Fibroblast of lung (primary cell): ENCODE measurements at places on chromosomes 4 and X. TPM values are rescaled to one million over a fixed set of nuclear protein-coding genes. Genes with fewer than 3 reads are reported as not detected.
A peak's percentile ranks its signal among the peaks of the same experiment; 100 is the strongest.

DNA sequence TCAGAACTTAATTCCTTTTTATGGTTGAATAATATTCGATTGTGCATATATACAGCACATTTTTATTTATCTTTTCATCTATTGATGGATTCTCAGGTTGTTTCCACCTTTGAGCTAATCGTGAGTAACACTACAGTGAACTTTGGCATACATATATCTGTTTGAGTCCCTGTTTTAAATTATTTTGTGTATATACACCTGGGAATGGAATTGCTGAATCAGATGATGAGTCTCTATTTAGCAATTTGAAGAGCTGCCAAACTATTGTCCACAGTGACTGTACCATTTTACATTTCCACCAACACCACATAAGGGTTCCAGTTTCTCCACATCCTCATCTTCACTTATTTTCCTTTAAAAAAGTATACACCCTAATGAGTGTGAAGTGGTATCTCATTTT lies 166.2 kb upstream of the FGF13 start:
- H3K36me3 ChIP-seq, result no peaks in the 10 kb centered on the region
- no peak overlapping the region for H3K4me3 ChIP-seq
- H3K4me1 ChIP-seq, result no peaks in the 10 kb centered on the region
- no peak overlapping the region for H3K27ac ChIP-seq
- no peaks in the 10 kb centered on the region for H3K27me3 ChIP-seq

GRCh38 chr4:55004831-55005230 lies 120.6 kb downstream of the KDR start:
- H3K4me1 ChIP-seq, result no peaks in the 10 kb centered on the region
- H3K27ac ChIP-seq, result no peak overlapping the region
- peaks cover 4% of the 10 kb centered on the region for H3K27me3 ChIP-seq
- no peaks in the 10 kb centered on the region for H3K36me3 ChIP-seq
- no peak for DNase-seq

DNA sequence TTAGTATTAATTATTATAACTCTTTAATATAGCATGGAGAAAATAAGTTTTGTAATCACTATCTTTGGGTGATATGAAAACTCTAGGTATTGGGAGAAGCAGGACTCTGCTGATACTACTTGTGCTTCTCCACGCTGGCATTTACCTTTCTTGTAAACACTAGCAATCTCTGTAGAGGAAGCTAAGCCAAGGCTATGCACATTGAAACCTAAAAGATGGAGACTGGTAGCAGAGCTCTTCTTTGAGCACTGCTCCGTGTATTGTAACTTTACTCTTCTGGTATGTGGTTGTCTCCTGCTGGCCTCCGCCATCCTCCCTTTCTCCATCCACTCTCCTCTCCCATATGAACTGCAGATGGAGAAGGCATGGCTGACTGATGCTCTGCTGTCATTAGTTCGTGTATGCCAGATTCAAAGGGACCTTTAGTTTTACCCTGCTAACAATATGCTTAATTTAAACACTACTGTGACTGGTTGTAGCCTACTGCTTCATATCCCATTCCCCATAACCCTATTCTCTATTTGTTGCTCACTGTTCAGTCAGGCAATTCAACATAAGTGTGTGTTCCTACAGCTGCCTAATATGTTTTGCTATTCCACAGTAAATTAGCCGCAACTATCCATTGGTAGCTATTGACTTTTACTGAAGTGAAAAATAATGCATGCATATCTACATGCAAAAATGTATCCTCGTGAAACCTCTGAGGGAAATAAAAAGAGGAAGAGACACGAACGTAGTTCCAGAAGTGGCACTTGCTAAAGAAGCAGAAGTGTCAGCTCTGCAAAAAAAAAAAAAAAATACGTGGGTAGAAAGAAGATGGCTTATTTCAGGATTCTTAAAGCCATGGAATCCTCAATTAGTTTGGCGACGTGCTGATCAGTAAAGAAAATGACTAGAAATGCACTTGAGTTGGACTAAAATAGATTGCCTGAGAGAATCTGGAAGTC lies 55.6 kb upstream of the CCSER1 start:
- H3K4me1 ChIP-seq, result no peaks in the 10 kb centered on the region
- no peaks in the 10 kb centered on the region for H3K36me3 ChIP-seq
- no peak overlapping the region for H3K4me3 ChIP-seq
- H3K27me3 ChIP-seq, result no peaks in the 10 kb centered on the region
- H3K27ac ChIP-seq, result no peak overlapping the region
- DNase-seq, result no peak

- no peaks in the 10 kb centered on the region for H3K27me3 ChIP-seq
- H3K36me3 ChIP-seq, result no peaks in the 10 kb centered on the region
- DNase-seq, result peak; percentile 89
- H3K27ac ChIP-seq, result no peak overlapping the region
- no peak overlapping the region for H3K4me3 ChIP-seq
- H3K4me1 ChIP-seq, result peaks cover 4% of the 10 kb centered on the region
These were observed 231.3 kb upstream of the PITX2 start for GRCh38 chr4:110854021-110854678.

DNA sequence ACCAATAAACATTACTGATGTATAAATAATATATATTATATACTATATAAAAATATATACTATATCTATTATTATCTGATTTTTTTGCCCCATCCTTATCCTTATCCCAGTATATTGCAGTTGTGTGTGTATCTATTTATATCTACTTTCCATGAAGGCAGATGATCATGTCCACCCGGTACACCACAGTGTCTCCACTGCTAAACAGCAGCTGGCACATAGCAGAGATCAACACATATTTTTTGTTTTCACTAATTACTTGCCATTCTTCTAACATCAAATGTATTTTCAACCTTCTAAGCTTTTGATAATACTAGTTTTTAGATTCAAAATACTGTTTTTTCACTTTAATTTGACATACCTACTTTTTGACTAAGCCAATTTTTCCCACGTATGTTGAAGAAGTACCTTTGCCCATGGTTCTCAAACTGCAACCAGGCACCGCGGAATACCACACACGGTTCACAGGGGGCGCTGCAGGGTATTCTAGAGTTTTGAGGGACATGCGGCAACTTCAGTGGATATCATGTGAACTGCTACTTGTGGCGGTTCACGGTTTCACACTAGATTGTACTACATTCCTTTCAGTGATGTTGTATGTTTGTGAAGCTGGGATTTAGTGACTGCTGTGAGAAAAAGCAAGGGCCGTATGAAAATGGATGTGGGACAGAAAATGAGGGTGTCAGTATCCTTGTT lies 182.5 kb upstream of the NPY2R start:
- no peaks in the 10 kb centered on the region for H3K36me3 ChIP-seq
- H3K4me3 ChIP-seq, result no peak overlapping the region
- no peaks in the 10 kb centered on the region for H3K27me3 ChIP-seq
- DNase-seq, result peak; percentile 13

- no peak overlapping the region for H3K4me3 ChIP-seq
- H3K27ac ChIP-seq, result no peak overlapping the region
- H3K27me3 ChIP-seq, result no peaks in the 10 kb centered on the region
- no peaks in the 10 kb centered on the region for H3K36me3 ChIP-seq
These were observed 180.4 kb upstream of the RASGEF1B start for GRCh38 chr4:81652069-81652478.

DNA sequence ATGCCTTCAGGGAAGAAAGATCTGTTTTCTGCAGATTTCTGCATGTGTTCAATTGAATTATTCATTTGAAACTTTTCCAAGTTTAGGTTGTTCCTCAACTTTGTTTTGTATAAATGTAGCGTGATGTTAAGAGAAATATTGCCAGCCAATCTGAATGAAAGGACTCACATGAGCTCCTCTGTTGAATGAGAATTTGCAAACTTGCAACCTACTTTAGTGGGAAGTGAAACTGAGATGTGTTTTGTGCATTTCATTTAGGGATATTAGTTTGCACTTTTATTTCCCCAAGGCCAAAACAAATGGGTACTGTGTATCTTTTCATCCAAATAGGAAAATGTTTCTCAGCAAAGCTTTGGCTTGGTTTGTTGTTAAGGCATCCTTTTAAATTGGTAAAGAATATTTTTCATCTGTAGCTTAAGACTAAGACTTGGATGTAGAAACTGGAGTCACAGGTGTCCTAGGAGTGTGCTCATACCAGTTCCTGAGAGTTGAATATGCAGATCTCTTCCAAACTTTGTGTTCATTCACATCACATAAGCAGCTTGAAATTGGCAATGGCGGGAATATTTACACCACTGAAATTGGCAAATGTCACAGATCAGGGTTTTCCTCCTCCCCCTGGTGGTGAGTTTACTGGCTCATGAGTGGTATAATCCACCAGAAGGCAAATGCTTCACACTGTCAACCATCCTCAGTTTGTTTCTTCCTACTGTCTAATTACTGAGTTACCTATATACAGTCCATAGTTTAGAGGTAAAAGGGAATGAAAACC lies 193.6 kb upstream of the BANK1 start:
- no peaks in the 10 kb centered on the region for H3K4me1 ChIP-seq
- no peak overlapping the region for H3K4me3 ChIP-seq
- H3K27ac ChIP-seq, result no peak overlapping the region
- no peaks in the 10 kb centered on the region for H3K36me3 ChIP-seq

- no peaks in the 10 kb centered on the region for H3K27me3 ChIP-seq
- no peaks in the 10 kb centered on the region for H3K36me3 ChIP-seq
- no peak for DNase-seq
These were observed 249.8 kb upstream of the MAD2L1 start for GRCh38 chr4:120316416-120316815.

GRCh38 chrX:115373308-115373707 lies 83.8 kb downstream of the LUZP4 start:
- no peaks in the 10 kb centered on the region for H3K27me3 ChIP-seq
- H3K36me3 ChIP-seq, result no peaks in the 10 kb centered on the region
- peaks cover 3% of the 10 kb centered on the region for H3K4me1 ChIP-seq

- no peak overlapping the region for H3K27ac ChIP-seq
- no peaks in the 10 kb centered on the region for H3K36me3 ChIP-seq
These were observed 16.9 kb downstream of the CYBB start for GRCh38 chrX:37796805-37797204.

GRCh38 chrX:110210417-110211139 lies 107.3 kb downstream of the AMMECR1 start:
- no peaks in the 10 kb centered on the region for H3K27me3 ChIP-seq
- H3K36me3 ChIP-seq, result no peaks in the 10 kb centered on the region
- DNase-seq, result peak; percentile 85
- peak overlapping the region; percentile 60 for H3K27ac ChIP-seq

GRCh38 chrX:135489542-135489941 lies 30.9 kb upstream of the INTS6L start:
- H3K36me3 ChIP-seq, result no peaks in the 10 kb centered on the region
- DNase-seq, result no peak
- H3K4me3 ChIP-seq, result no peak overlapping the region
- H3K27me3 ChIP-seq, result no peaks in the 10 kb centered on the region
- H3K27ac ChIP-seq, result no peak overlapping the region

DNA sequence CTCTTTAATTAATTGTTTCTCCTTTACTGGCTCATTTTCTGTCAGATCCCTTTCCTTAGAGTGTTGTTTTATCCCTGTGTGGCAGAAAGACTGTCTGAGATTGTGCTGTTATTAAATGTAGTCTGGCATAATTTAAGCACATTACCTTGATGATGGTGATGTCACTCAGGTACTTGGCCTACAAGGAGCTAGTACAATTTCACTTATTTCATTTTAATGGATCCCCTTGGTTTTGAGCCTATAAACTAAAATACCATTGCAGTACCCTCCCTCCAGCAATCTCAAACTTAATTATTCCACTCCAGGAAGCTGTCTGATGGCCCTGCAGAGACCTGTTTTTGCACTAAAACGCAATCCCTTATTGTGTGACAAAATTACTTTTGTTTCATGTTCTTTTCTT lies 968.6 kb downstream of the ADGRL3 start:
- no peaks in the 10 kb centered on the region for H3K4me1 ChIP-seq
- no peak overlapping the region for H3K4me3 ChIP-seq
- H3K27ac ChIP-seq, result no peak overlapping the region
- H3K36me3 ChIP-seq, result no peaks in the 10 kb centered on the region
- H3K27me3 ChIP-seq, result no peaks in the 10 kb centered on the region

Gene MAGEE2
- not detected in 2 replicates for total RNA-seq

Gene LAS1L
- 11.9 and 14.4 TPM in 2 replicates for total RNA-seq

Gene YIPF7
- under 0.01 TPM in 1 of 2 replicates, not detected in the other for total RNA-seq

Gene NR3C2
- 4.4 and 7.4 TPM in 2 replicates for total RNA-seq

Gene XPNPEP2
- 0.17 and 1.5 TPM in 2 replicates for total RNA-seq

Gene CBR4
- total RNA-seq, result 14.4 and 19.0 TPM in 2 replicates

Gene SHOX
- total RNA-seq, result not detected in 2 replicates

Gene SH3RF1
- total RNA-seq, result 10.5 and 13.0 TPM in 2 replicates

Gene MYOZ2
- total RNA-seq, result 0.17 and 0.26 TPM in 2 replicates

Gene SCFD2
- total RNA-seq, result 12.3 and 23.1 TPM in 2 replicates
